ENCODE measurements at places on chromosomes 13 and 19.

DNA sequence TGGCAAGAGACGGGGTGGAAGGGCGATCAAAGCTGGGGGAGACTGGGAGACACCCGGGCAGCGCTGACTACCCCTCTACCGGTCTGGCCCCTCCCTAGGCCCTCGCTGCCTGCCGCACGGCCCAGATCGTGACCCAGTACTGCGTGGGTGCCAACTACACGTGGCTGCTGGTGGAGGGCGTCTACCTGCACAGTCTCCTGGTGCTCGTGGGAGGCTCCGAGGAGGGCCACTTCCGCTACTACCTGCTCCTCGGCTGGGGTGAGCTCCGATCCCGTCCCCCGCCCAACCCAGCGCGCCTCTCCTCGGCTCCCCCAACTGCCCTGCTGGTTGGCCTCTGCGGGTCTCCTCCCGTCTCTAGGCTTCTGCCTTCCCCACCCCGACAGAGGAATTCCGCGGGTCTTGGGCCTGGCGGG lies 8.8 kb downstream of the GIPR start:
- DNase-seq, result peak; percentile 32

DNA sequence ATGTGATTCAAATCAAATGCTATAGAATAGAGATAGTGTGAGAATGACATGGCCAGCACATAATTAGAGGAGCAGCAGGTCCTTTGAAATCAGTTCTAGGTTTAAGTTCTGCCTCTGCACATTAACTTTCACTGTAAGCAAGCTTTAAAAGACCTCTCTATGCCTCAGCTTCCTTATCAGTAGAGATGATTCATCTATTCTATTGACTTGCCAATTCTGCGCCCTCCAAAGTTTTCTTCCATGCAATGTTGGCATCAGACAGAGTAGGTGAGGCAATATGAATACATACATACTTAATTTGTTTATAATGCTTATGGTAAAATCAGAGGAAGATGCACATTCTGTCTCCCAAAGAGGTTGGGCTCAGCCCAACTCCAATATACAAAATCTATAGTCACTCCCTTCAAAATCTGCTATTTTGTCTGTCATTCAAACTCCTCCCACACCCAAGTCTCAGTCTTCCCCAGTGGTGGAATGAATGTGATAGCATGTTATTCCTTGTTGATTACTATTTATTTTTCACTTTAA lies 525.5 kb downstream of the RFC3 start:
- no peak for DNase-seq

DNA sequence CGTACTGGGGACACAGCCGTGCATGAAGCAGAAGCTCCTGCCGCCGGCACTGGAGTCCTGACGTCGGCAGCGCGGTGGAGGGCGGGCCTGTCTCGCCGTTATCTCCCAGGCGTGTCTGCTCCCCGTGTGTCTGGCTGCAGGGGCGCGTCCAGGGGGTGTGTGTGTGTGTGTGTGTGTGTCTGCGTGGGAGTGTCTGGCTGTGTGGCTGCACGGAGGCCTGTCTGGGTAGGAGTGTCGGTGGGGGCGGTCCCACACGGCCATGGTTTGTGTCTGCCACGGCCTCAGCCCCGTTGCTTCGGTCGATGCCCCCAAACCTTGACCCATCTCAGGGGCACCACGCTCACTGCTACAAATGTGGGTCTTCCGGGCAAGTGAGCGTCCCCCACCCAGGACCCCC lies 18.3 kb downstream of the ARID3A start:
- no peak for DNase-seq

DNA sequence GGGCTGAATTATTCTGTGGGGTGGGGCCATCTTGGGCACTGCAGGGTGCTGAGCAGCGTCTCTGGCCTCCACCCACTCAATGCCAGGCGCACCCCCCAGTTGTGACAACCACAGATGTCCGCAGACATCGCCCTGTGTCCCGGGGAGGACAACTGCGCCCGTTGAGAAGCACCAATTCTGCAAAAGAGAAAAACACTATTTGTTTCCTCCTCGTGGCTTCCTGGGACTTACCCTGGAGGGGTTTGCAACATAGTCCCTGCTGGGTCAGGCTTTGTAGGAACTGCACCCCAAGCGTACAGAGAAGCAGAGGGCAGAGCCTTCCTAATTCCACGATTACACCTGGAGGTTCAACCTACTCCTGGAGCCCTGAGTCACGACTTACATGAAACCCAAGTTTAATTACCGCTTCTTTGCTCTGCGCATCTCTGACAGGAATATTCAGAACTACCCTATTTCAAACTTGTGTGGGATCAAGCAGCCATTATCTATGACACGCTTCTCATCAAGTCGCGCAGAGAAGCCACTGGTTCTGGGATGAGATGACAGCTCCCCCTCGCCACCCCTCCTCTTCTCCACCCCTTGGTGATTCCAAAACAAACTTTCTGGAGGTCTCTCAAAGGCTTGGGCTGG lies 11.1 kb upstream of the SLC39A3 start:
- DNase-seq, result no peak

GRCh38 chr13:64453831-64454230 lies 2776.3 kb downstream of the PCDH9 start:
- no peak for DNase-seq

DNA sequence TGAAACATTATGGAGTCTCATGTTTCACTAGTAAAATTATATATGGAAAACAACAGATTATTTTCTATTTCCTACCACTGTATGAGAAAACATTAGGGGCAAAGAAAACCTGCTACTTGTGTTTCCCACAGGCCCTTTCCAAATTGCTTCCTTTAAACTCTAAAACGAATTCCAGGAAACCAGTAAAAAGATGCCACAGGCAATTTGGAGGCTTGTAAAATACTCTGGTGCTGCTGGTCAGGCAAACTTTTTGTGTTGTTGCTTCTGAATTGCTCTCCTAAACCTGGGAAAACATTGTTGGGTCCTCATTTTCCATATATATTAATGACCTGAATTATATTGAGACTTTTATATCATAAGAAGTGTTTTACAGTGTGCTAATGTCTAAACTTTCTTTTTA lies 141.5 kb downstream of the TDRD3 start:
- DNase-seq, result no peak

GRCh38 chr13:51230477-51231105 lies 8.4 kb downstream of the FAM124A start:
- no peak for DNase-seq

DNA sequence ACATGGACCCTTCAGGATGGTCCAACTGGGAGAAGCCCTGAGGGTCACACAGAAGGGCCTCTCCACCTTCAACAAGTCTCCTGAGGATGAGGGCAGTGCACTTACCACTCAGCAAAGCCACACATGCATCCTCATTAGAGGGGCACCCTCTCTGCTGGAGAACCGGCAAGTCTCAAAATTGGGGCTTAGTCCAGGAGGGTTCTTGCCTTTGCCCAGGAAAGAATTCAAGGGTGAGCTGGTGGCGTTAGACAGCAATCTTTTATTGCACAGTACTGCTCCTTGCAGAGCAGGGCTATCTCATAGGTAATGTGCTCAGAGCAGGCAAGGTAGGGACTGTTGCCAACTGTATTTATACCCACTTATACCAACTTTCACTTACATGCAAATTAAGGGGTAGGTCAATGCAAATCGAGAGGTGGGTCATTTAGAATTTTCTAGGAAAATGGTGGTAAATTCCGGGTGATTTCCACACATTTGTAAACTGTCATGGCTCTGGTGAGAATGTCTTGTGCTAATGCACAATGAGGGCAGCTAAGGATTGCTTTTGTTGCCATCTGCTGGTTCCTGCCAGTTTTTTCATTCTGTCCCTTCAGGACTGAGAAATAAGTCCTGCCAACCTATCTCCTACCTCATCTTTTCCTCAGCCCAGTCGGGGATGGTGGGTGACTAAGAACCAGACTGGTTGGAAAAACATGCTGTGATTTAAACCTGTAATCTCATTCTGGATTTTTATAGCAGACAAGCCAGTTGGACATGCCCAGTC lies 27.8 kb upstream of the IGSF23 start:
- no peak for DNase-seq

DNA sequence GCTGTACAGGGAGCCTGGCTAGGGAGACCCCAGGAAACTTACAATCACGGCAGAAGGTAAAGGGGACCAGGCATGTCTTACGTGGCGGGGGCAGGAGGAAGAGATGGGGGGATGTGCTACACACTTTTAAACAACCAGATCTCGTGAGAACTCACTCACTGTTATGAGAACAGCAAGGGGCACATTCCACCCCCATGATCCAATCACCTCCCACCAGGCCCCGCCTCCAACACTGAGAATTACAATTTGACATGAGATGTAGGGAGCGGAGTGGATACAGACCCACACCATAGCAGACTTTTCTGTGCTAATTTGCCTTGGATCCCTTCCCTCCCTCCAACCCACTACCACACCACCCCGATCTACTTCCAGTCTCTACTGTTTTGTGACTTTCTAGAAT lies 106.7 kb upstream of the PEG3 start:
- DNase-seq, result no peak

- DNase-seq, result no peak
Measured at GRCh38 chr13:68428292-68428691, 1198.2 kb upstream of the PCDH9 start.

DNA sequence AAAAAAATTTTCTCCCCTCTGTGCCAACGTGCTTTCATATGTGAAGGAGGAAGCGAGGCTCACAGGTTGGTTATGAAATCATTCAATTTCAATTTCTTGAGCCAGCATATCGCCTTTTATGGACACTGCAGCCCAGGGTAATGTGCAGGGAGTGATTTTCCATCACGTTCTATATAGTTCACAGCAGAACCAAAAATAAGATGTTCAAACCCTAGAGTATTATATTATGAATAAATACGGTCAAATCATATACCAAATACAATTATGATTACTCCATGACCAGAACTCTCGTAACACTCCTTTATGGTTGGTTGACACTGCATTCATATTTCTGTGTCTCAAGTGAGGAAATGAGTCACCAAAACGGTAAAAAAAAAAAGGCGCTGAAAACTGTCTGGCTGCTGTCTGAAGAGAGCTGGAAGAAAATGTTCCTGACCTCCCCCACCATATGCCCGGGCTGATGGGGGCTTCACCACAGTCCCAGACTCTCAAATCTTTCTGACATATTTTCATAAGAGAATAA lies 75.8 kb upstream of the UBAC2 start:
- DNase-seq, result peak; percentile 2

DNA sequence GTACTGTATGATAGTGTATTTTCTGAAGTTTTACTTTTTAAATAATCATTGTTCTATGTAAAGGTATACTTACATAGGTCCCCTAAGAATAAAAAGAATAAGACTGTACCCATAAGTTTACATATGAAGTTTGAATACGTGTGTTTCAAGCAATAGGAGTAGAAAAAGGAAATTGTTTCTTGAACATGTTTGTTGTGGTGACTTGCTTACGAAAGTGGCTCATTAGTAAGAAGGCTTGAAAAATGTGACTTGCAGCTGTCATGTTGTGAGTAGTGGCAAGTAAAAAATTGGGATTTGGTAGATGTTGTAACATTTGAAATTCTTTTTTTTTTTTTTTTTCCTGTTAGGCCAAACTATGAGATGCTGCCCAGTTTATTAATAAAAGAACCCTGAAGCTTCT lies 203.3 kb downstream of the LMO7 start:
- no peak for DNase-seq

GRCh38 chr13:39967199-39967959 lies 311.9 kb downstream of the COG6 start:
- DNase-seq, result no peak

GRCh38 chr19:13289295-13289694 lies 139.1 kb downstream of the IER2 start:
- no peak for DNase-seq

GRCh38 chr19:30492586-30493270 lies 120.5 kb downstream of the ZNF536 start:
- DNase-seq, result no peak

DNA sequence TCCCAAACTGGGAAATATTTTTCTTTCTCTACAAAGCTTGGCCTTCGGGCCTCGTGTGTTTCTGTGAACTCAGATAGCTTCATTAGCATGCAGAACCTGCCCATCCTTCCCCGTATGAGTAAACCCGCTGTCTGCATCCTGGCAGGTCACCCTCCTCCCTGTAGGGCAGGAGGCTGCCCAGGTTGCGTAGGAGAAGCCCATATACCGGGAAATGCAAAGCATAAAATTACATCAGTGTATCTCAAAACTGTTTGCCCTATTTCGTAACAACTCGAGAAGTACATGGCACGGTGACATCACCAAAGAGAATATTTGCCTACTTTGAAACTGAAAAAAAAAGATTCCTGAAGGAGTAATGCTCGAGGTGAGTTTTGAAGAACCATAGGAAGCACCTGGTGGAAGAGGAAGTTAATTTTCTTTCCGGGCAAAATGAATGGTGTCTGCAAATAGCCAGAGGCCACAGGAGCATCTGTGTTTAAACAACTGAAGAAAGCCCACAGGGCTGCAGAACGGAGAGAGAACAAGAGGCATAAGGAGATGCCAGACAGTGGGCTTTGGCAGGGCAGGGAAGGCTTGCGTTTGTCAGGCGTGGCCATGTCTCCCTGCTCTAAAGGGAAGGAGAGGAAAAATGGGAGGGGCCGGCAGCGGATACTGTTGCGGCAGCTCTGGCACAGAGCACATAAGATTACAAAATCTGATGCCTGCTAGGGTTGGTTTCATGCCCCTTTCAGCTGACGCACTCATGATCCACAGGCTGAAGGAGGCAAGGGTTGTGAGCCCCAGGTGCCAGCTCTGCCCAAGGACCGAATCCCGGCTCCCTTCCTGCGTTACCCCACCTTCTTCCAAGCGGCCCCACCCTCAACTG lies 81.4 kb downstream of the IRS2 start:
- DNase-seq, result no peak

DNA sequence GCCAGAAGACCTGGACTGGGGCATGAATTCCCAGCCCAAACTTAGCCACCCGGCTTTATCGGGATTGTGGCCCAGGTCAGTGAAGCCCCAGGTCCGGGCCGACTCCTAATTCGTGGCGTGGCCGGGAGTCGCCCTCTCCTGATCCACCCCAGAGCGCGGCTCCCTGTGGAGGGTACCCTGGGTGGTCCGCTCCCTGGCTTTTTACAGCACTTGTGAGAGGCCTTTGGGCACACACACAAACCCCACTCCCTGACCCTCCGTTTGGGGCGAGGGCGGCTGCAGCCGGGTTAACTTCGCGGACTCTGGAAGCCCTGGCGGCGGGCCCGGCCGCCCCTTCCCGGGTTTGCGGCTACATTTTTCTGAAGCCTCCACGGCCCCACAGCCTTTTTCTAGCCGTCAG lies 56.4 kb downstream of the ZNF568 start:
- DNase-seq, result no peak

DNA sequence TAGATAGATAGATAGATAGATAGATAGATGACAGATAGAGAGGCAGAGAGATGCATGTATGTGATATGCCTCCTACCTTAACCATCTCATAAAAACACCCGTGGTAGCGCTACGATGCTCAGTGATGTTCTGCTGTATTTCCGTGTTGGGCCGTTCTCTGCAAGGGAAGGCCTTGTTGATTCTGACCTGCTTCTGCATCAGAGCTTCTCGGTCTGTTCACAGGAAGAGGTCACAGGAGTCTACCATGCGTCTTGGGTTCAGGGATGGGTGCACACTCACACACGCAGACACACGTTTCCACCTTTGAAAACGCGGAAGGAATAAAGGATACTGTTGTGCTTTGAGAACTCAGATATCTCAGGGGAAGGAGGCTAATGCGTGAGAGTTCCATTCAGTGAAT lies 316.9 kb downstream of the TEX29 start:
- DNase-seq, result no peak
